ENCODE measurements at places on chromosomes 5 and 9. TPM values are rescaled to one million over a fixed set of nuclear protein-coding genes. Genes with fewer than 3 reads are reported as not detected.

The MED27 gene
- 69.4 TPM for total RNA-seq

The FOXD4L4 gene
- 0.13 TPM for total RNA-seq

The CDH18 gene
- under 0.01 TPM for total RNA-seq

The FREM1 gene
- 0.22 TPM for total RNA-seq

The AMBP gene
- total RNA-seq = 0.26 TPM
